Activated CD4-positive, alpha-beta memory T cell treated with anti-CD3 and anti-CD28 coated beads, Interleukin-2, amount 10 ng/mL, durations not matched to agents 7 days and 5 days (primary cell): ENCODE measurements at places on chromosomes 13 and 19.

DNA sequence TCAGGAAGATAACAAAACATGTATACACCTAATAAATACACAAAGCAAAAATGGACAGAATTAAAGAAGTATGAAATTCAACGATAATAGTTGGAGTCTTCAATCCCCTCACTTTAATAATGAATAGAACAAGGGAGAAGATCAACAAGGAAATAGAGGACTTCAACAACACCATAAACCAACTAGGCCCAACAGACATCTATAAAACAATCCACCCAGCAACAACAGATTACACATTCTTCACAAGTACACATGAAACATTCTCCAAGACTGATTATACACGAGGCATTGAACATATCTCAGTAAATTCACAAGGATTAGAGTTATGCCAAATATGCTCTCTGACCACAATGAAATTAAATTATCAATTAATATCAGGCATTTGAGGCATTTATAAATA lies 185.5 kb upstream of the NBEA start:
- DNase-seq: no peak

- DNase-seq: peak; percentile 73
These were observed 10.0 kb downstream of the COL5A3 start for GRCh38 chr19:10000171-10000826.

DNA sequence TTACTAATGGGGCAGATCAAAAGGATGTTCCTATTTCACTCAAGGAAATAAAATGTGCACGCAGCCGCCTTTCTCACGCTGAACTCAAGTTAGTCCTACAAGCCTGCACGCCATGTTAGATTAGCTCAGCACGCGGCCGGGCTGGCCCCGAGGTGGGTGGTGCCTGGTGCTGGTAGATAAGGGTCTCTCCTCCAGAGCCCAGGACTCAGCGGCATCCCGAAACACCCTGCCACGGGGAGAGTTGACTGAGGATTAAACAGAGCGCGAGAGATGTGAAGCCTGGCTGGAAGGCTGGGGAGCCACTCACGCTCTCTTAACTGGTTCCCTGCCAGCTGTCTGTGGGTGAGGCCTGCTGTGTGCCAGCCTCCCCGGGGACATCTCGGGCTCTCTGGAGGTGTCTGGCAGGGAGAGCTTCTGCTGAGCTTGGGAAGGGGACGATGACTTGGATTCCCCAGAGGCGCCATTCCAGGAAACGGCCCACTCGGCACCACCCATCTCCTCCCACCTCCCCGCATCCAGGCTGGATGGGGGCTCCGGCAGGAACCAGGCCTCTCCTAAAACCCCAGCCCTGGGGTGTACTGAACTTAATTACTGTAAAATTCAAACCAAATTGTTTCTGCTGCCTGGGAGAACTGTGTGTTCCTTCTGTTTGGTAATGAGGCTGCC lies 122.2 kb downstream of the KDM4B start:
- no peak for DNase-seq

DNA sequence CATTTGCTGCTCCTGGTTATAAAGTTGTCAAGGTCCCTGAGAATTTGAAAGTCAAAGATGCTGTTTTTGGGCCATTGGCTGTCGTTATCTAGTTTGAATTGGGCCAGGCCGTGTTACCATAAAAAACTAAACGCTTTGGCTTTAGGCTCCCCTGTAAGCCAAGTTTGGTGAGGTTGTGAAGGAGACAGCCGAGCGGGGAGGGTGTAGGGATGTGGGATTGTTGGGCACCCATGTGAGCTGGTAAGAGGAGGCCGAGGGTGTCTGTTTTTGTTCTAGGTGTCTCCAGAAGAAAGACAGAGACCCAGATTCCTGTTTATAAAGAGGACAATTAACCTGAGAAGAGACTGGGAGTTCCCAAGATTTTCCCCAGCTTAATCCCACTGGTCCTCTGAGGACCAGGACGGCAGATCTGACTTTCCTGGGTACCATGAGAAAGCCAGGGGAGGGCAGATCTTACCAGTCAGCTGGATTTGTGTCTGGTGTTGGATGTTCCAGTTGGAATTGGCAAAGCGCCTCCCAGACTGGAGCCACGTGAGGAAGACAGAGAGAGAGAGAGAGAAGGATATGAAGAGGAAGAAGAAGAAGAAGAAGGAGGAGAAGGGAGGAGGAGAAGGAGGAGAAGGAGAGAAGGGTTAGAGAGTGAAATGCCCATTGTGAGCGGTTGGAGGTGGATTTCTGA lies 25.1 kb downstream of the TMEM255B start:
- DNase-seq: no peak

GRCh38 chr13:39577838-39578491 lies 25.0 kb downstream of the LHFPL6 start:
- DNase-seq: no peak

DNA sequence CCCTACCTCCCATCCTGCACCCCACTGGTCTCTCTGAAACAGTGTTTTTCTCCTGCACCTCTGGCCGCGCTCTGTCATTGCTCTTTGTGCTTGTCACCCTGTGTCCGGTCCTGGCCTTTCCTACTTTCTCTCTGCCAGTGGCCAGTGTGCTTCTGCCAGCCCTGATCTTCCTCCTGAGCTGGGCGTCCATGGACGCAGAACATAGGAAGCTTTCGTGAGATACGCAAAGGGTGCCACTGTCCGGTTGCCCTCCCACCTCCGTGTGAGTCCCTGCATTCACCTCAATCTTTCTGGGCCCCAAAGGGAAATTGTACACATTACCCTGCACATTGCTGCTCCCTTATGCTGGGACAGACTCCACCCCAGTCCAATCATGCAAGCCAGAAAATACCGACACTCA lies 105.7 kb upstream of the SOX1 start:
- no peak for DNase-seq

GRCh38 chr13:39676315-39676876 lies 20.9 kb downstream of the COG6 start:
- no peak for DNase-seq

- DNase-seq: no peak
These were observed 6.0 kb upstream of the ZNF614 start for GRCh38 chr19:52034051-52034728.

DNA sequence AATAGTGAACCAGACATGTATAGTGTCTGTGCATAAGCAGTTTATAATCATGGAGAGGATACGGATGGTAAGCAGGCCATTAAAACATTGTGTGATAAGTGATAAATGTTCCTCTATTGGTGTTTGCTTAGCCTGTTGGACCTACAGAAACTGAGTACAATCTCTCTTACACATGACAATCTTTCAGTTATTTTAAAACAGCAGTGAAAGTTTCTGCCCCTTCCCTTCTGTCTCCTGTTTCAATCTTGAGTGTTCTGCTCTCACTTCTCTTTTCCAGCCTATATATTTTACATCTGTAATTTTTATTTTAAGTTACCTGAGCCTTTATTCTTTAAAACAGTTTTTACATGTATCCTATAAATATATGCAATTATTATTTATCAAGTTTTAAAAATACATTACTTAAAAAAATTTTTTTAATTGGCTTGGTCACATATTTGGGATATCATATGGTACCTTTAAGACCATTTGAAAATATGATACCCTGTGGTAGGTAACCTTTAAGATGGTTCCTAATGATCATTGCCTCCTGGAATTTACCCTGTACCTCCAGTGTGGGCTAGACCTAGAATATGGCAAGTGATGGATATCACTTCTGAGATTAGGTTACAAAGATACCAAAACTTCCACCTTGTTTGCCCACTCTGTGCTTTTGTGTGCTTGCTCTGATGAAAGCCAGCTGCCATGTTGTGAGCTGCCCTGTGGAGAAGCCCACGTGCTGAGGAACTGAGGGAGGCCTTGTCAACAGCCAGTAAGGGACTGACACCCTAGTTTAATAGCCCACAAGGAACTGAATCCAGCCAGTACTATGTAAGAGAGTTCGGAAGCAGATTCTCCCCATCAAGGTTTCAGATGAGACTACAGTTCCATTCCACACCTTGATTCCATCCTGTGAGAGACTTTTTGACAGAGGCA lies 99.3 kb downstream of the DHRS12 start:
- no peak for DNase-seq

DNA sequence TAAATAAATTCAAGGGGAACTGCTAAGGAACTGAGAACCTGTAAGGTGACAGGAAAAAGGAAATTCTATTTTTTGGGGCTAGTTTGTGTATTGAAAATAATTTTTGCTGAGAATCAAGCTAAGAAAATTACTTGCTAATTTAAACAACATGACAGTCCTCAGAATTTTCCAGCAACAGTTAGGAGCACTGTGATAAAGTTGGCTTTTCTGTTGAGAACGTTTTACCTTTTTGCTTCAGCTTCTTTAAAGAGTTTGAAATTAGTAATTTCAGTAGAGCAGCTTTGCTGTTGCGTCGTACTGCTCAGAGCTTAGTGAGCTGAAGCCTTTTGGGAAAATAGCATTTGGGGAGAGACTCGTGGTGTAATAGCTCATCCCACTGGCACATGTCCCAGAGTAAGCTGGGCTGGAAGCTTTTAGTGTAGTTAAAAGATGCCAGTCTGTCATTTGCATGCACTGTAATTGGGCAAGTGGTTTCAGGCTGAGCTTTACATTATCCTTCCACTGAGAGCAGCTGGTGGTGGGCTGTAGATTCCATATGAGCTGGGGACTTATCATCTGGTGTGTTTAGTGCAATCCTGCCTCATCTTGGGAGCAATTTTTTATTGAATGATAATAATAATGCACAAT lies 69.8 kb downstream of the LRCH1 start:
- DNase-seq: no peak

DNA sequence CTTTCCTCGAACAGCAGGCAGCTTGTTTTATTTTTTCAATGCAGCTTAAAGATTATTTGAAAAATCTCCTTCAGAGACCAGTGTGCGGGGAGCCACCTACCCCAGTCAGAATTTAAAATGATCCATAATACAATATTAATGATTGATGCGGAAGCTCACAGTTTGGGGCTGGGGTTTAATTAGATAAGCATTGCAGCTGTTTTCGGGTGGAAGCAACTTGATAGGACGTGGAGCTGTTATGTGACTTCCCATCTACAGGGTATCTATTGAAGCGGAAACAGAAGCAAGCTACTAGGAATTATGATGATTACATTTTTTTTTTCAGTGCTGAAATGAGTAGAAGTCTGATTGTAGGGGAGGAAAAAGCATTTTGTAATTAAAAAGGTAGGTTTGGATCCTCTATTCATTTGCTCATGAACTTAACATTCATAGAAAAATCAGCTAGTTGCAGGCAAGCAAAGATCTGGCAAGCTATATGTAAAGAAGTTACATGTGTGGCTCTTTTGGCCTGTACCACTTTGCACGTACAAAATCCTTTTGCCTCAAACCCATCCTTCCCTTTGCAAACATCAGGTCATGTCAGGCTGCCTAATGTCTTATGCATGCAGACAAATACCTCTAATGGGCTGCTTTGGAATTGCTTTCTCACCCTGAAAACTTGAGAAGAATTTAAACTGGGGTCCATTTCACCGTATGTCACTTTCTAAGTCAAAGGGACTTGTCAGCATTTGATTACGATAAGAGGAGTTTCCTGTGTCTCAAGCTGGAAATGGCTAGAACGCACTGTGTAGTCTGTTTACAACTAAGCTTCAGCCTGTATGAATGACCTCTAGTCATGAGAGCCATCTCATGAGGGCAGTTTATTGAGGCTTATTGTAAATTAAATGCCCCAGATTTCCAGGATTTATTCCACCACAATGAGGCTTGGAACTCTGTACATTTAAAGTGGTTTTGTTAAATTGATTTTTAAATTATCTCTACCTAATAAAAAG lies 267.1 kb upstream of the TMTC4 start:
- DNase-seq: no peak

- no peak for DNase-seq
These were observed 46.4 kb downstream of the DLEU7 start for GRCh38 chr13:50797091-50797490.

- no peak for DNase-seq
These were observed 5.8 kb upstream of the KBTBD7 start for GRCh38 chr13:41200126-41200525.

- no peak for DNase-seq
These were observed 3.8 kb downstream of the ZNF784 start for GRCh38 chr19:55620410-55621204.

GRCh38 chr13:82947191-82947621 lies 935.1 kb downstream of the SLITRK1 start:
- no peak for DNase-seq

GRCh38 chr13:25727250-25727649 lies 324.6 kb downstream of the SHISA2 start:
- DNase-seq: no peak

DNA sequence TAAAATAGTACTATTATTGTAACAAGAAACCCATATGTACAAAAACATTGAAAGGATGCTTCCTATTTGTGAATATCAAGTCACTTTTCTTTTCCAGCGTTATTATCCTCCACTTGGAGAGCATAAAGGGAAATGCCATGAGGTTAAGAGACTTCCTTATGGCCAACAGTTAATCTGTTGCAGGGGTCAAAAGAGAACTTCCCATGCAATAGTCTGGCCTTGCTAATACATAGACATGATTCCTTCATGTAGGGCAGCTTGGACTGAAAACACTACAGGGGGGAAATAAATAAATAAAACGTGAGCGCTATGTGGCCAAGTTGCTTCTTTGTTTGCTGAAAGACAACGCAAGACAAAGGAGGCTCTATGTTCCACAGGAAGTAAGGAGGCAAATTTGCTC lies 269.1 kb upstream of the EDNRB start:
- no peak for DNase-seq

- no peak for DNase-seq
These were observed 70.4 kb upstream of the CACNA1A start for GRCh38 chr19:13576726-13577125.

DNA sequence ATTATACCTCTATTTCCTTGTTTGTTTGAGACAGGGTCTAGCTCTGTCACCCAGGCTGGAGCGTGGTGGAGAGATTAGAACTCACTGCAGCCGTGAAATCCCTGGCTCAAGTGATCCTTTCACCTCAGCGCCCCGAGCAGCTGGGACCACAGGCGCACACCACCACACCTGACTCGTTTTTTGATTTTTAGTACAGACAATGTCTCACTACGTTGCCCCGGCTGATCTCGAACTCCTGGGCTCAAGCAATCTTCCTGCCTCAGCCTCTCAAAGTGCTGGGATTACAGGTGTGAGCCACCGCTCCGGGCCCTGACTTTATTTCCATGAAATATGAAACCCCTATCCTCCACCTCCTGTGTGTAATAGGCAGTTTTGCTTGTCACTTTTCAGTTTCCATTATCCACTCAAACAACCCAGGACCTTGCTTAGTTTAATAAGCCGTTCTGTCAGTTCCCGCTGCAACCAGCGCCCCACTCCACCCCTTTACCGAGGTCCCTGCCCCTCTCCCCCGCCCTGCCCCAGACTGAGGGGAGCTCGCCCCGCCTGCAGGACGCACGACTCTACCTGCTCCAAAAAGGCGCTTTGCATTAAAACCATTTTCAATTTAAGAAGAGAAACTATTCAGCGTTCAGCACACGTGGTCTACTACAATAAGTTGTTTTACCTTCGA lies 16.9 kb downstream of the ZNF816 start:
- no peak for DNase-seq
